Fibroblast of skin of scalp (primary cell): ENCODE measurements at places on chromosomes 7 and 10.

- DNase-seq = no peak
Observed at GRCh38 chr10:130769146-130770017, 542.1 kb downstream of the TCERG1L start.

DNA sequence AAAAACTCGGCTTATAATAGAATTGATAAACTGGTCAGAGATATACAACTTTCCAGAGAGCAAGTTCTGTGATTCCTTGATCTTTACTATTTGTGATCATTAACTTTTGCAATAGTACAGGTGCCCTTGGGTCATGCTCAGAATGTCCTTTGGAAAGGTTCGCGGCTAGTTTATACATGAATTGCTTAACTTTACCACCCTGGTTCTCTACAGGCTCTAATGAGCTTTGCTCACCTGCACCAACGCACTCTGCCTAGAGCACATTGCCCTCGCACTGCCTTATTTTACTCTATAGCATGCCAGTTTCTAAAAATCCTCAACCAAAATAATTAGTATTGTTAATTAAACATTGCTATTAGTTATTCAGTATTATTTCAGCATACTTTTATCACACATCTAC lies 931.2 kb upstream of the KCND2 start:
- no peak for DNase-seq

- DNase-seq = no peak
Observed at GRCh38 chr10:46559231-46559671, 2.8 kb upstream of the GPRIN2 start.

- DNase-seq = peak; percentile 89
Observed at GRCh38 chr7:135763261-135763660, 14.6 kb upstream of the FAM180A start.

GRCh38 chr10:93806903-93807302 lies 49.2 kb downstream of the LGI1 start:
- DNase-seq = peak; percentile 48

DNA sequence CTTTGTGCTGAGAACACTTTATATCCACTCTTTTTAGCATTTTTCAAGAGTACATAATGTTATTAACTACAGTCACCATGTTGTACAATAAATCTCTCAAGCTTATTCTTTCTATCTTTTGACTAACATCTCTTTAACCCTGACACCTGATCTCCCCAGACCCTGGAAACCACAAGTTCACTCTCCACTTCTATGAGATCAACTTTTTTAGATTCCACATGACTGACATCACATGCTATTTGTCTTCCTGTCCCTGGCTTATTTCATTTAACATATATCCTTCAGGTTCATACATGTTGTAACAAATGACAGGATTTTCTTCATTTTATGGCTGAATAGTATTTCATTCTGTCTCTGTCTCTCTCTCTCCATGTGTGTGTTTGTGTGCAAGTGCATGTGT lies 15.5 kb downstream of the SLC13A1 start:
- DNase-seq = no peak

GRCh38 chr7:6613706-6614105 lies 1.7 kb upstream of the ZNF853 start:
- no peak for DNase-seq

DNA sequence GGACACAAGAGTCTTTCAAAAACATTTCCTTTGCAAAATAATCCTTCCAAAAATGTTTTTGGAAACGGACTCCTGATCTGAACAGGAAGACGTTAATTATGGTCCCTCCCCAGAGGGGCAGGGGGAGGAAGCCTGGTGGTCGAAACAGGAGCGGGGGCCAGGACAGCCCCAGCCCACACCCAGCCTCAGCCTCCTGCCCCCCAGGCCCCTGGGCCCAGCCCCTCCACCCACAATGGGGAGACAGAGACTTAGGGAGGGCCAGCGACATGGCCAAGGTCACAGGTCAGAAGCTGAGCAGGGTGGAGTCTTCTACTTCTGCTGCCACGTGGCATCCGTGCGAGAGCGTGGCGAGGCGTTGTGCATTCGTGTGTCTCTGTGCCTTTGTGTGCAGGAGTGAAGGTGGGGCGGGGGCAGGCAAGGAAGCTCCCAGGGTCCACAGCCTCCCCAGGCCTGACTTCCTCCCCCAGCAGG lies 14.0 kb upstream of the GRIFIN start:
- no peak for DNase-seq

DNA sequence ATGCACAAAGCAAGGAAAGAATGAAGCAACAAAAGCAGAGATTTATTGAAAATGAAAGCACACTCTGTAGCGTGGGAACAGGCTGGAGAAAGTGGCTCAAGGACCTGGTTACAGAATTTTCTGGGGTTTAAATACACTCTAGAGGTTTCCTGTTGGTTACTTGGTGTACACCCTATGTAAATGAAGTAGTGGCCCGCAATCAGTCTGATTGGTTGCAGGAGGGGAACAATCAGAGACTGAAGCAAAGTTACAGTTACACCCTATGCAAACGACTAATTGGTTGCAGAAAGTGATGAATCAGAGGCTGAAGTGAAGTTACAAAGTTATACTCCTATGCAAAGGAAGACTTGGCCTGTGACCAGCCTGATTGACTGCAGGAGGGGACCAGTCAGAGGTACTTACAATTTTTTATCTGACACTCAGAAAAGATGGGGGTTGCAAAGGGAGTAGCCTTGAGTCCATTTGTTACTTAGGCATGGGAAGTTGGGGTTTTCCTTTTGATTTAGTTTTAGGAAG lies 3.6 kb upstream of the MTPN start:
- peak; percentile 80 for DNase-seq

DNA sequence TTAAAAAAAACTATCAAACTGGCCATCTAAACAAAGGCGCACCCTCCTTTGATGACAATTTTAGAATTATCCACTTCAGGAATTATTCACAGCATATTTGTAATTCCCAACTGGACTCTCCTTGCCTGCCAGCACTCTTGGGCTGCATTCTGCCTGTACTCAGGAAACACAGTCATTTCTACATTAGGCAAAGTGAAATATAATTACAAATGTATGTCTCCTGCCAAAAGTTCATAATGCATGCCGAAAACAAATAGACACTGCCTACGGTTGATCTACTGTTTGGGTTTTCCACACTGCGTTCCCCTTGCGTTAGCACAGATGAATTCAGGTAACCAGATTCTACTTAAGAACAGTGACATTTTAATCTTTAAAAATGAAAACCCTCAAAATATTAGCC lies 1.9 kb downstream of the HGF start:
- peak; percentile 24 for DNase-seq

DNA sequence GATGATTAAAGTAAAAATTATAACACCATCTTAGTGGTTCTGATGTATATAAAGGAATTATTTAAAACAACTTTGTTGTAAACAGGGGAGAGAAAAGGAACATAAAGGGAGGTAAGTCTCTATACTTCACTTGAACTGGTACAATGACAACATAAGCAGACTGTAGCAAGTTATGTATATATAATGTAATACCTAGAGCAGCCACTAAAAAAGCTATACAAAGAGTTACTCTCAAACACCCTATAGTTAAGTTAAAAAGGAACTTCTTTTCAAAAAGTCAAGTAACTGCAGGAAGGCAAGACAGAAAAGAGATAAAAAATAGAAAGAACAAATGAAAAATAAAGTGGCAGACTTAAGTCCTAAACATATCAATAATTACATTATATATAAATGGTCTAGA lies 82.3 kb downstream of the ZNF503 start:
- no peak for DNase-seq

DNA sequence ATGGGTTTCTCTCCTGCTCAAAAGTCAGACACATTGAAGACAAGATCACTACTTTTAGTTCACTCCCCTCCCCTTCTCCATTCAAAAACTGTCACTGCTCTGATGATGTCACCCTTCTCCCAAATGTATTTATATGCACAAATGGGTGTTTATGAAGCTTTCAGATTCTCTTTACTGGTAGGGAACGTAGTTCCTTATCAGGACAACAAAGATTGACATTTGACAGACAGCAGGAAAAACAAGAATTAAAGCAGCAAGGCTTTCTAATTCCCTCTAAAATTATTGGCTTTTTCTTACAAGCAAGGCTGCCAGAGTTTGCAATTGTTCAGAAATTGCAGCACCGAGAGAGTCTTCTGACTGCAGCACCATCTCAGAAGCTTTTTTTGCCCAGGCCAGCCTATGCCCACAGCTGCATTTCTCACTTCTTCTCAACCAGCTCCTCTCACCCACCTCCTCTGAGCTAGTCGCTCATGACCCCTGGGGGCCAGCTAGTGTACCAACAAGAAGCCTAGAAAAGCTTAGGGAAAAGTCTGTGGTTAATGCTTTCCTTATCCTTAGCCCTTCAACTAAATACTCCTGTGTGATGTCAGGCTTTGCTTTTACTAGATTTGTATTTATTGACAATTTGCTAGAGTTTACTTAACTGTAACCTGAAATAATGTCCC lies 265.1 kb downstream of the HTR7 start:
- DNase-seq = peak; percentile 68

- DNase-seq = peak; percentile 65
Observed at GRCh38 chr7:131196803-131197202, 130.9 kb upstream of the MKLN1 start.

GRCh38 chr7:140594131-140594691 lies 46.4 kb downstream of the DENND2A start:
- no peak for DNase-seq

GRCh38 chr7:2048006-2048405 lies 184.7 kb downstream of the MAD1L1 start:
- no peak for DNase-seq

- no peak for DNase-seq
Observed at GRCh38 chr7:80224415-80224814, 89.8 kb downstream of the GNAI1 start.

- no peak for DNase-seq
Observed at GRCh38 chr7:50631639-50632038, 66.4 kb upstream of the DDC start.

DNA sequence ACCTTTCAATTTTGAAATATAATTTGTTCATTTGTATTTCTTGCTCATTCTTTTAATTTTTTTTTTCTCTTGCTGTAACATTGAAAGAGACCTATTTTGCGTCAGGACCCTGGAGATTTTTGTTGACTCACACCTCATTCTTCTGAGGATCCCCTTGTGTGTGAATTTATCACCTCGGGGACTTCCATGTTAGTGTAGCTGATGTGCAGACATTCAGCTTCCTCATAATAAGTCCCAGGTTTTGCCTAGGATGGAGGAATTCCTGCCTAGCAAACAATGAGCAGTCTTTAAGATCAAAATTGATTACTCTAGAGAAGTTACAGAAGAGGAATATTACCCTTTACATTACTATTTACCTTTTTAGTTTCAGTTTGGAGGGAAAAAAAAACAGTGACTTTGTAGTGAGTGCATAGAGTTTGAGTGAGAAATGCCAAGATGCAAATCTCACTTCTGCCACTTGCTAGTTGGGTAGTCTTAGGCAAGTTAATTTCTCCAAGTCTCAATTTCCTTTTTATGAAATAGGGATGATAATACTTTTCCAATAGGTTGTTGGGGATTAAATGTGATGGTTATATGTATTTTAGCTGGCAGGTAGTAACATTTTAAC lies 14.3 kb downstream of the TES start:
- DNase-seq = peak; percentile 39

- no peak for DNase-seq
Observed at GRCh38 chr7:2151237-2151636, 81.5 kb downstream of the MAD1L1 start.

DNA sequence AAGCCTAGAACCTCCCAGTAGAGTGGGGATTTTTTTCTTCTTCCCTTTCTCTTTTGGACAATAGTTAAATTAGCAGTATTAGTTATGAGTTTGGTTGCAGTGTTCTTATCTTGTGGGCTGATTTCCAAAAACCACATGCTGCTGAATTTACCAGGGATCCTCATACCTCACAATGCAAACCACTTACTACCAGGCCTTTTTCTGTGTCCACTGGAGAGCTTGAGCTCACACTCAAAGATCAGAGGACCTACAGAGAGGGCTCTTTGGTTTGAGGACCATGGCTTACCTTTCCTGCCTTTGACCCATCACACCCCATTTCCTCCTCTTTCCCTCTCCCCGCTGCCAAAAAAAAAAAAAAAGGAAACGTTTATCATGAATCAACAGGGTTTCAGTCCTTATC lies 5.4 kb downstream of the OPN1SW start:
- DNase-seq = no peak

DNA sequence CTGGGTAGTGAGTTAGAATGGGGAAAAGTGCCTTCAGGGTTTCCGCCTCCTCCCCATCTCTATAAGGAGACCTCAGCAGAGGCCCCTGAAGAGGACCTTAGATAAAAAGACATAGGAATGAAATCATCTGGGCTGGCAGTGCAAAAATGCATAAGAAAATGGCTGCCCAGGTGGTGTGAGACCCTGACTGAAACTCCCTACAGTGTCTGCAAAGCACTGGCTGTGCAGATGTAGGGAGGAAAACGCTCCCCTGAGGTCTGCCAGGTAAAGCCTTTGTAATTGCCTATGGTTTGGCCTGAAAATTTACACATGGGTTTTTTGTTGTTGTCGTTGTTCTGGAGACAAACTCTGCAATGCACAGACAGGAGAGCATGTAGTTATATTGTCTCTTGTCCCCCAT lies 128.1 kb upstream of the VWC2 start:
- DNase-seq = no peak

DNA sequence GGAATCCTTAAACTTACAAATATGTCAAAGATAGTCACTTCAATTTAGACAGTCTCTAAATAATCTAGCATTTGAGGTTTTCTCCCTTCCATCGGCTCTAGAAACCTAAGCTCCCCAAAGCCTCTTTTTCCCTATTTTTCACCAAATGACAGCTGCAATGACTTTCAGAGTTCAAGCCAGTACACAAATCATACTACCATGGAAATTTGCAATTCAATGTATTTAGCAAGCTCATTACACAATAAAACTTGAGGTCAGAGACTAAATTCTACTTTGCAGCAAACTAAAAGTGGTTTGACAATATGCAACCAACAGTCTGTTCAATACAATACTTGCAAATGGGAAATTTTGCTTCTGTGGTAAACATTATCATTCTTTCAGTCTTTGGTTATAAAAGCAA lies 80.3 kb downstream of the SKIDA1 start:
- no peak for DNase-seq
